Activated CD4-positive, CD25-positive, alpha-beta regulatory T cell treated with anti-CD3 and anti-CD28 coated beads, Interleukin-2, amount 50 U/mL, for 24 hours (primary cell): ENCODE measurements at places on chromosomes 13 and 19.

DNA sequence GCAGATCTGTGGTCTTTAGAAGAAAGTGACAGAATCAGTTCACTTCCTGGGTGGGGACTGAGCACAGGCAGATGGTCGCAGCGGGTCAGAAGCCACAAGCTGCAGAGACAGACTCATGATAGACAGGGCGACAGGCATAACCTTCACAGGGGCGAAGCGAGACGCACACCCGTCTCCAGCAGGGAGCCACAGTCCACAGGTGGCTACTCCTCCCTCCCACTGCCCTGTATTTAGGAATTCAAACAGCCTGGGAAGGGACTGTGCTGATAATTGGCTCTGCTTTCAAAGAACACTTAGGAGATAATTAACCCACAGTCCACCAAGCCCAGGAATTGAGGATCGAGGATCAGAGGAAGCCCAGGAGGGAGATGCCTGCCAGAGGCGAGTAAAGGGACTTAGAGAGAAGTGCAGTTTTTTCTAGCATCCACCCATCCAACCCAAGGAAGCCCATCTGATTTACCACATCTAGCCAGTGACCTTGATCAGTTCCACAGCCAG lies 23.2 kb downstream of the RFX2 start:
- ATAC-seq: peak; percentile 60

- ATAC-seq: no peak
Measured at GRCh38 chr19:51121257-51121656, 3.4 kb upstream of the SIGLEC9 start.

- peak; percentile 22 for ATAC-seq
Measured at GRCh38 chr19:58345558-58345957, 7.7 kb downstream of the A1BG start.

DNA sequence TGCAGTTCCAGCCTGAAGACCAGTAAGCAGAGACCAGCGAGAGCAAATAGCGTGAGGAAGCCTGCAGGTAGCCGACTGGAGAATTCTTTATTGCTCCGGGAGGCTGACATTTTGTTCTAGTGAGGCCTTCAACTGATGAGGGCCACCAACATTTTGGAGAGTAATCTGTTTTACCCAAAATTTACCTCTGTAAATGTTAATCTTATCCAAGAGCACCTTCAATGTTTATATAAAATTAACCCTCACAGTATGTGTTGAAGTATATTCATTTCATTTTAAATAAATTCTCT lies 546.4 kb upstream of the SLITRK5 start:
- no peak for ATAC-seq

GRCh38 chr13:97376981-97377380 lies 57.0 kb upstream of the RAP2A start:
- no peak for ATAC-seq

DNA sequence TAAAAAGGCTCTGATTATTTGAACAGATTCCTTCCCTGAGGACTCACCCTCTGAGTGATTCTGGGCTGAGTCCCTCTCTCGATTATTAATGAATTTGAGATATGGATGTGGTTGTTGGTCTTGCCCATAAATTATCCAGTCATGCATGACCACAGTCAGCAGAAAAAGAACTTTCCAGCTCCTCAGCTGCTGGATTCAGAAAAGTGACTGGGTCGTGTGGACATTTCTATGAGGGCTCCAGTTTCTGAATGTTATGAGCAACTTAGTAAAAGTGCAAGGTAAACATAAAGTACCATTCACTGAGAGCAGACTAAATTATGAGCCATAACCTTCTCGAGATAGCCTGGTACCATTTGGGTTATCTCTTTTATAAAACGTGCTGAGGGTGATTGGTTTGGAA lies 100.1 kb upstream of the CLDN10 start:
- no peak for ATAC-seq

- no peak for ATAC-seq
Measured at GRCh38 chr13:44074611-44075010, 194.9 kb downstream of the LACC1 start.

- peak; percentile 50 for ATAC-seq
Measured at GRCh38 chr19:49148784-49149651, 6.2 kb downstream of the HRC start.

DNA sequence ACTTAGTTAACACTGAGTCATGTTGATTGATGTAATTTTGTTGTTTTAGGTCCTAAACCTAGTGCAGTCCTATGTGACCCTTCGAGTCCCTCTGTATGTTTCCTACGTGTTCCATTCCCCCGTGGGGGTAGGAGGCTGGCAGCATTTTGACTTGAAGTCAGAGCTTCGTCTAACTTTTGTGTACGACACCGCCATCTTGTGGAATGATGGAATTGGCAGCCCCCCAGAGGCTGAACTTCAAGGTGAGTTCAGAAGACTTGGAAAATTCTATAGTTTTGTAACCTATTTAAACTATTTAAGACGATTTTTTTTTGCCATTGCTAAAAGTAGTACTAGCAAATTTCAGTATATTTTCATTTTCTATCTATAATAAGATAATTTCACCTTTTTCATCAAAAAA lies 117.9 kb downstream of the STOML3 start:
- ATAC-seq: no peak

DNA sequence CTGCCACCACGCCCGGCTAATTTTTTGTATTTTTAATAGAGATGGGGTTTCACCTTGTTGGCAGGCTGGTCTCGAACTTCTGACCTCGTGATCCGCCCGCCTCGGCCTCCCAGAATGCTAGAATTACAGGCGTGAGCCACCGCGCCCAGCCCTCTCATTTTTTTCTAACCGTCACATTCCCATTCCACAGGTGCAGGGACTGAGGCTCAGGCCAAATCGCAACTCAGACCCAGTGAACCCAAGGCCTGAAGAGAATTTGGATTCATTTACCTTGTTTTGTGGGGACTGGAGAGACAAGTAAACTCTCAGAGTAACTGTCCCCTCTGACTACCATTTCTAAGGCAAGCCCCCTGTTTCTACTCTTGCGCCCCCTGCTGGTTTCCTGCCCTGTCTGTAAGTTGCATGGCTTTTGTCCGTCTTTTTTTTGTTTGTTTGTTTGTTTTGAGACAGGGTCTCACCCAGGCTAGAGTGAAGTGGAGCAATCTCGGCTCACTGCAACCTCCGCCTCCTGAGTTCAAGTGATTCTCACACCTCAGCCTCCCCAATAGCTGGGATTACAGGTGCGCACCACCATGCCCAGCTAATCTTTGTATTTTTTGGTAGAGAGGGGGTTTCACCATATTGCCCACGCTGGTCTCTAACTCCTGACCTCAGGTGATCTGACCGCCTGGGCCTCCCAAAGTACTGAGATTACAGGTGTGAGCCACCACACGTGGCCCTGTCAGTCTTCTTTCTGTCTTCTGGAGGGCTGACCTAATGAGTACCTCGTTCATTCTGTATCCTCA lies 2.3 kb upstream of the STRN4 start:
- ATAC-seq: no peak

- no peak for ATAC-seq
Measured at GRCh38 chr13:20482275-20482761, 43.3 kb downstream of the CRYL1 start.

DNA sequence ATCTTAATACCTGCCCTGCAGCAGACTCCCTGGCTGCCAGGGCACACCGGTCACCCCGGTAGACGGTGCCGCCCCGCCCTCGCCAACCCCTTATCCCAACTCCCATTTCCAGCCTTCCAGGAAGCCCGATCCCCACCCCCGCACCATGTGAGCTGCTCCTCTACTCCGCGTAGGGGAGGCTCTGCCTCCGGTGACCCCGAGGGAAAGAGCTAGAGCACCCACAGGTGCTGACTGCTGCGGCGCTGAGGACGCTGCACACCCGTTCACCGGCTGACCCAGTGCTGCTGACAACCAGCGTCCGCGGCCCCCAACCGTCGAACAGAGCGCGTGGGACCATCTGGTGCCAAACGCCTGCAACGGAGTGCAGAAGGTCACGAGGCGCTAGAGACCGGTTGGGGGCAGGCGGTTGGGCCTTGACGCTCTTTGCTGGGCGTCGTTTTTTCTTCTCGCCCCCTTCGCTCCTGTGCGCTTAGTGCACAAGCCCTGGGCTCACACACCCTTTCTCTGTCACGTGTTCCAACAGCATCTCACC lies 59.6 kb upstream of the ZNF599 start:
- no peak for ATAC-seq
